ENCODE measurements at places on chromosomes 3 and 15. TPM values are rescaled to one million over a fixed set of nuclear protein-coding genes. Genes with fewer than 3 reads are reported as not detected.

Gene CACNA2D2
- 0.35 TPM for total RNA-seq

Gene ADIPOQ
- total RNA-seq: not detected

Gene CMTM8
- 3.9 TPM for total RNA-seq

Gene FSIP1
- total RNA-seq: 0.57 TPM

Gene CHRD
- 5.1 TPM for total RNA-seq

DNA sequence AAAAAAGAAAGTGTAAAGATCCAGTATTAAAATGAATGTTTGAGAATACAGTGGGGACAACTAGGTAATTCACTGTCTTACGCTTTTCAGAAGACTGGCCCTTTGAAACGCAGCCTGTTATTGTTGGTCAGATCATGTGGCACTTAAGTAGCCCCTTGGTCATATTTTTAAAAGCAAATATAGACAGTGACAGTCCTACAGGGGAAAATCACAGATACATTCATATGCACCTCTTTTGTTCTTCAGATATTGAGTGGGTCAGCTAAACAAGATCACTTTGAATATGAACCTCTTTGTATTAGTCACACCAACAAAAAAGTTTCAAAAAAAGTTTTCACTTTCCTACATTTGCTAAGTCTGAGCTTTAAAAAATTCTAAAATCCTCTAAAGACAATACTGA lies 36.0 kb downstream of the TIGIT start:
- no peak overlapping the region for H3K4me3 ChIP-seq
- no peak overlapping the region for H3K27ac ChIP-seq
- DNase-seq: no peak
- H3K27me3 ChIP-seq: no peaks in the 10 kb centered on the region

Gene PCSK6
- total RNA-seq: 5.1 TPM

- H3K4me1 ChIP-seq: peaks cover 65% of the 10 kb centered on the region
- H3K36me3 ChIP-seq: no peaks in the 10 kb centered on the region
- H3K4me3 ChIP-seq: no peak overlapping the region
- peak overlapping the region; percentile 85 for H3K27ac ChIP-seq
- no peak for DNase-seq
- no peaks in the 10 kb centered on the region for H3K27me3 ChIP-seq
These were observed 4.0 kb downstream of the HDAC11 start for GRCh38 chr3:13483988-13484695.

GRCh38 chr3:105322570-105323273 lies 44.0 kb upstream of the ALCAM start:
- no peaks in the 10 kb centered on the region for H3K36me3 ChIP-seq
- no peaks in the 10 kb centered on the region for H3K27me3 ChIP-seq
- no peak for DNase-seq
- no peak overlapping the region for H3K27ac ChIP-seq
- H3K4me3 ChIP-seq: no peak overlapping the region
- H3K4me1 ChIP-seq: peaks cover under 1% of the 10 kb centered on the region

Gene CPA3
- total RNA-seq: 11.4 TPM

GRCh38 chr3:178712247-178712646 lies 176.0 kb downstream of the KCNMB2 start:
- H3K4me3 ChIP-seq: no peak overlapping the region
- H3K27ac ChIP-seq: no peak overlapping the region
- no peaks in the 10 kb centered on the region for H3K27me3 ChIP-seq
- no peaks in the 10 kb centered on the region for H3K36me3 ChIP-seq
- H3K4me1 ChIP-seq: no peaks in the 10 kb centered on the region
- DNase-seq: no peak

- H3K36me3 ChIP-seq: no peaks in the 10 kb centered on the region
- no peak overlapping the region for H3K4me3 ChIP-seq
- H3K27ac ChIP-seq: no peak overlapping the region
- H3K4me1 ChIP-seq: no peaks in the 10 kb centered on the region
These were observed 95.9 kb upstream of the KLHL25 start for GRCh38 chr15:85890620-85890980.

Gene MCTP2
- 11.2 TPM for total RNA-seq

DNA sequence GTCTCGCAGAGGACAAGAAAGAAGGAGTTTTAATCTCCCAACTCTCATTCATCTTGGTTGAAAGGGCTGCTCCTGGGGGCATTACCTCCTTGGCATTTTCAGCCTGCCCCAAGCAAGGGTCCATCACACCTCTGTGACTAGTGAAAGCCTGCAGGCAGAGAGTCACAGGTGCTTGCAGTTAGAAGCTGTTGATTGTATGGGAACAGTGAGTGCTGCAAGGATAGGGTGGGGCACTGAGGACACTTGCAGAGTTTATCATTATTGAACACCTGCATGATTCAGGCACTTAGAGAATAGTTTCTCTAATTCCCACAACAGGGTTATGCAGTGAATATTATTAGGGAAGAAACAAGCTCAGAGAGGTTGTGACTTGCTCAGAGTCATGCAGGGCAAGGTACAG lies 41.7 kb upstream of the IGF2BP2 start:
- no peak overlapping the region for H3K4me3 ChIP-seq
- no peak overlapping the region for H3K27ac ChIP-seq
- H3K27me3 ChIP-seq: no peaks in the 10 kb centered on the region

Gene ABTB1
- 6.7 TPM for total RNA-seq

DNA sequence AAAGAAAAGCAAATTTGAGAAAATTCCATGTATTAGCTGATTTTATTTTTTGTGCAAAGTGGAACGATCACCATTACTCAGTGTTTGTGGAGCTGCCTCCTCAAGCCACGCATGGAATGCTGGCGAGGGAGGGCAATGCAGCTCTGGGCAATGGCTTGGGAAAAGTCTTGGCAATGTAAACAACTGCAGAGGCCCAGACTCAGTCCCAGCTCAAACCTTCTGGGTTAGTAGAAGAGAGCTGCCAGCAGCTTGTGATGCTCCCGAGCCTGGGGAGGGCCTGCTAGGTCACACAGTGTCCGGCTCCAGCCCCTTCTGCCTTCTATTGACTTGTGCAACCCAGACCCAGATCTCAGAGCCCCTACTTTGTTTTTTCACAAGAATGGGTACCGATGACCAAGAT lies 4.3 kb downstream of the EPHB1 start:
- no peak overlapping the region for H3K27ac ChIP-seq
- H3K36me3 ChIP-seq: no peaks in the 10 kb centered on the region
- DNase-seq: no peak
- H3K4me3 ChIP-seq: no peak overlapping the region
- H3K27me3 ChIP-seq: peaks cover 72% of the 10 kb centered on the region
- peaks cover 16% of the 10 kb centered on the region for H3K4me1 ChIP-seq

Gene LTF
- total RNA-seq: 3.3 TPM

DNA sequence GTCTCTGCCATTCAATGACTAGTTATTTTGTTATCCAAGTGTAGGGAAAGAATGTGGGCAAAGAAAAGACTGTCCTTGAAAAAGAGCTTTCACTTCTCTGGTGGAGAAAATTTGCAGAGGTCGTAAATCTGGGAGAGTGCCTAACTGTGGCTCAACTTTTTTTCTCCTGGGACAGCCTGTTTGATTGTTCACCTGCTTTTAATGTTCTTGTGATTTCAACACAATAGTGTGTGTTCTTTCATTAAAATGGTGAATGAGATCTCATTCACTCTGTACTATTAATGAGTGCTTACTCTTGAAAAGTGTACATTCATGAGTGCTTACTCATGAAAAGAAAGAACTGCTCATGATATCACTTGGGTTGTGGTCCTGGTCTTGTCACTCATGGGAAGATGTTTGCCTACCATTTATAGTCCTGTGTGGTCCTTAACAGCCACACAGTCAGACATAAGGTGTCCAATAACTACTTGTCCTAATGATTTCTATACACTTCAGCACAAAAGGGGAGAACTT lies 567.3 kb downstream of the GRM7 start:
- H3K4me1 ChIP-seq: no peaks in the 10 kb centered on the region
- no peak overlapping the region for H3K4me3 ChIP-seq
- no peaks in the 10 kb centered on the region for H3K27me3 ChIP-seq
- DNase-seq: no peak
- H3K36me3 ChIP-seq: no peaks in the 10 kb centered on the region

Gene P2RY1
- total RNA-seq: 35.7 TPM

Gene POPDC2
- 0.18 TPM for total RNA-seq

DNA sequence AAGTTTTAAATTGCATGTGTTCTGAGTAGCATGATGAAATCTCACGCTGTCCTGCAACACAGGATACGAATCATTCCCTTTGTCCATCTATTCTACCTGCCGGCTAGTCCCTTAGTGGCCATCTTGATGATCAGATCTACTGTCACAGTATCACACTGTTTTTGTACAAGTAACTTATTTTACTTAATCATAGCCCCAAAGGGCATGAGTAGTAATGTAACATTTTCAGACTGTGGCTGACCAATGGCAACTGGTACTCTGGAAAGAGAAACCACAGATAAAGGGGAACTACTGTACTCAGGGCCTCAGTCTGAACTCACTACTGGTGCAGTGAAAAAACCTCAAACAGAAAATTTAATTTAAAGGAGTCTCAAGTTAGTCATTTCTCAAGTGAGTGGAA lies 127.3 kb upstream of the MRPL3 start:
- no peaks in the 10 kb centered on the region for H3K27me3 ChIP-seq
- H3K4me1 ChIP-seq: no peaks in the 10 kb centered on the region
- no peaks in the 10 kb centered on the region for H3K36me3 ChIP-seq
- DNase-seq: no peak

- H3K4me3 ChIP-seq: no peak overlapping the region
- peak; percentile 6 for DNase-seq
- H3K27ac ChIP-seq: no peak overlapping the region
These were observed 39.7 kb downstream of the SPATA12 start for GRCh38 chr3:57100046-57100695.

Gene RCN2
- total RNA-seq: 39.9 TPM

Gene SNURF
- total RNA-seq: 0.61 TPM

Gene IQCH
- total RNA-seq: 3.1 TPM

GRCh38 chr3:112561484-112561733 lies 353 bp downstream of the ATG3 start:
- peaks cover 22% of the 10 kb centered on the region for H3K4me1 ChIP-seq
- peak overlapping the region; percentile 78 for H3K4me3 ChIP-seq
- no peaks in the 10 kb centered on the region for H3K27me3 ChIP-seq
- no peaks in the 10 kb centered on the region for H3K36me3 ChIP-seq
- H3K27ac ChIP-seq: peak overlapping the region; percentile 99
- no peak for DNase-seq

Gene SENP5
- total RNA-seq: 24.9 TPM

- no peaks in the 10 kb centered on the region for H3K27me3 ChIP-seq
- DNase-seq: no peak
- H3K36me3 ChIP-seq: no peaks in the 10 kb centered on the region
- H3K27ac ChIP-seq: no peak overlapping the region
- no peak overlapping the region for H3K4me3 ChIP-seq
- H3K4me1 ChIP-seq: no peaks in the 10 kb centered on the region
These were observed 354.2 kb upstream of the BCHE start for GRCh38 chr3:166191411-166191810.

DNA sequence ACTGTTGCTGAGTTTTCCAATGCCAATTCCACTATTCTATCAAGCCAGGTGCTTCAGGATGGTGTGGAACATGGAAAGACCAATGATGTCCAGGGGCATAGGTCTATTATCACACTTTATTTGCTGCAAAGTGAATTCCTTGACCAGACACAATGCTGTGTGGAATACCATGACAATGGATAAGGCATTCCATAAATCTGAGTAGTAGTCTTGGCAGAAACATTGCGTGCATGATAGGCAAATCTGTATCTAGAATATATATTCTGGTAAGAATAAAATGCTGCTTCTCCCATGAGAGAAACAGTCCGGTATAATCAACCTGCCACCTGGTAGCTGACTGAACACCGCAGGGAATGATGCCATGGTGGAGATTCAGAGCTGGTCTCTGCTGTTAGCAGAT lies 70.0 kb upstream of the ALDH1A3 start:
- no peaks in the 10 kb centered on the region for H3K4me1 ChIP-seq
- no peak overlapping the region for H3K4me3 ChIP-seq
- no peaks in the 10 kb centered on the region for H3K36me3 ChIP-seq

Gene SLC51A
- not detected for total RNA-seq

- no peak overlapping the region for H3K4me3 ChIP-seq
- no peaks in the 10 kb centered on the region for H3K4me1 ChIP-seq
- no peak overlapping the region for H3K27ac ChIP-seq
- no peaks in the 10 kb centered on the region for H3K27me3 ChIP-seq
- no peak for DNase-seq
- H3K36me3 ChIP-seq: no peaks in the 10 kb centered on the region
These were observed 87.8 kb downstream of the NECTIN3 start for GRCh38 chr3:111159391-111159790.
